ENCODE measurements at places on chromosomes 4 and X.

DNA sequence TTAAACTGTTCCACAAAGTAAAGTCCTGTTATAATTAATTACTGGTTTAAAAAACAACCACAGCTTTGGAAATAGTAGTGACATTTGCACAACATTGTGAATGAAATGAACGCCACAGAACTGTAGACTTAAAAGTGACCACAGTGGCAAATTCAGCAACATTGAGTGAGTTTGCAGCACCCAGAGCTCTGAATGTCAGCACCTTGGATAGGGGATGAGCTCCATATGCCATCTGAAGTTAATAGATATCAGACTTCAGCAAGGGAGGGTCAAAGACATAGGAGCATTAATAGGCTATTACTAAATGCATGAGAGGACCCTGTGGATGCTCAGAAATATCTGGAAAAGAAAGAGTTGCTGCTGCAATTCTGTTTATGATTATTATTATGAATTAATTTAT, 55.3 kb upstream of the KCNIP4 start:
- no peak for DNase-seq

GRCh38 chr4:86961116-86961515, 26.3 kb downstream of the AFF1 start:
- no peak for DNase-seq

- DNase-seq = no peak
Measured at GRCh38 chrX:31993637-31994036, 921.8 kb upstream of the FTHL17 start.

DNA sequence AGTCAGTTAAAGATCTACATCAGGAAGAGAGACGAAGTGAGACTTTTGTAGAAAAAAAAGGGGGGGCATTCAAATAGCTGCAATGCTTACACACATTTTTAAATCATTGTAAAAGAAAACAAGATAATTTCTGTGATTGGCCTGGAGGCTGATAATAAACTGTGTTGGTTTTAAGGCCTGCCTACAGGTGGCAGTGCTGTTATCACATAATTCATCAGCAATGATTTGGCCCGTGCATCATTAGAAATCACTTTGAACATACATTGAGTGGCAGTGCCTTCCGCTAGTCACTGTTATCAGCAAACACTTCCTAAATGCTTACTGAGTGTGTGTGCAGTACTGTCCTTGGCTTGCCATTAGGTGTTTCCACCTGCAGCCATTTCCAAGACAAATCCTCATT, 831.9 kb downstream of the TRIML1 start:
- DNase-seq = peak; percentile 34

DNA sequence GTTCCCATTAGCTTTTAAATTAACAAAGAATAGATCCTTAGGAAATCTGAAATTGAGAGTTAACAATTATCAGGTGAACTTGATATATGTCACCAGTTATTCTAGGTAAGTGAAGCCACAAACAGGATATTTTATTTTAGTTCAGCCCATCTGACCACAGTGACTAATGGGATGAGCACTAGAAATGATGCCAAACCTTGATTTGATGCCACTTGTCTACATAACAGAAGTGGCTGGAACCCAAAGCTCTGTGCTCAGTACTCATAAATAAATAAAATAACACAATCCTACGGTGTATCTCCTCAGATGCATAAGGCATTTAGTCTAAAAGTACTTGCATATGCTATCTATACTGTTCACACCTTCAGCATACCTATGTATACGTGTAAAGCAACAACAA, 12.2 kb downstream of the SLITRK4 start:
- DNase-seq = no peak
